ENCODE measurements at places on chromosomes 2 and 18.

- DNase-seq = no peak
Measured at GRCh38 chr2:70898363-70899240, 37.1 kb upstream of the ATP6V1B1 start.

DNA sequence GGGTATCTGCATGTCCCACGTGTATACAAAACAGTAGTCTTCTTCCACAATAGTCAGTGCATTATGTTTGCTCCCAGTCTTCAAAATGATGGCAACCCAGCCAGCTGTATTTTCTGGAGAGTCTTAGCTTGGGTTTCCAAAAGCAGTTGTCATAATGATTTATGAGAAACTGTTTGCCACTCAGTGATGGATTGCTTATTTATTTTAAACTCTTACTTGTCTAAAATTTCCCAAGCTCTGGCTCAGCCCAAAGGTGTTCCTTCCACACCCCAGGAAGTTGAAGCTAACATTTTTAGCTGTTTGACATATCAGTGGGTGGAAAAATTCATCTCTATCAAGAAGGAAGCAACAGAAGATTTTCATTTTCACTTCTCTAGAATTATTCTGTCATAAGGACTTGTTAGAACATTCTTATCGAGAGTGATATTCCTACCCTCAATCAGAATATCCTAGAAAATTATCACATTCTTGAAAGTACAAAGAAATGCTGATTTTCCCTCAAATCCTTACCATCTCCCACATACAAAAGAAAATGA lies 78.8 kb downstream of the ASAP2 start:
- no peak for DNase-seq

DNA sequence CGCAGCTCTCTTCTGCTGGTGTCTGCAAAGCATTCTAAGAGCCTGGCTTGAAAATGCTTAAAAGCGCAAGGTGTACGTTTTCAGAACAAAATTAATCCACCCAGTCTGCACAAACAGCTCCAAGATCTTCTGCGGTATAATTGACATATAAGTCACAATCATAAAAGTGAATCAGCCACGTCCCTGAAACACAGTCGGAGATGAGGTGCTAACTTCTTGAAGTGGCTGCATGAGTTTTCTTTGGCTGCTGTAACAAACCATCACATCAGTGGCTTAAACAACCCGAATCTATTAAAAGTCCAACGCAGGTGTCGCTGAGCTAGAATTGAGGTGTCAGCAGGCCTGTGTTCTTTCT lies 32.6 kb downstream of the ARL4C start:
- DNase-seq = no peak

DNA sequence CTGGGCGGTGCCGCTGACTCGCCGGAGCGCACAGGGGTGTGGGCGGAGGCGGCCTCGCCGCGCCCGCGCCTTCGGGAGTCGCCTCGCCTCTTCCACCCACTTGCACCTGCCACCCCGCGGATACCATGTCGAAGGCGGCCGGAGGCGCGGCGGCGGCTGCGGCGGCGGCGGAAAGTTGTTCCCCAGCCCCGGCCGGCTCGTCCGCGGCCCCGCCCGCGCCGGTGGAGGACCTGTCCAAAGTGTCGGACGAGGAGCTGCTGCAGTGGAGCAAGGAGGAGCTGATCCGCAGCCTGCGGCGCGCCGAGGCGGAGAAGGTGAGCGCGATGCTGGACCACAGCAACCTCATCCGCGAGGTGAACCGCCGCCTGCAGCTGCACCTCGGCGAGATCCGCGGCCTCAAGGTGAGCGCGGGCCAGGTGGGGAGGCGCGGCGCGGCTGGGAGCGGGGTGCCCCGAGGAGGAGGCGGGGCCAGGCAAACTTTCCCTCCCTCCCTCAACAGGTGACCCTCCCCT lies 766 bp downstream of the CCDC85A start:
- no peak for DNase-seq

GRCh38 chr2:217208867-217209266 lies 349.0 kb upstream of the TNP1 start:
- DNase-seq = no peak

- DNase-seq = no peak
Measured at GRCh38 chr2:240857039-240858008, 11.3 kb upstream of the AGXT start.

DNA sequence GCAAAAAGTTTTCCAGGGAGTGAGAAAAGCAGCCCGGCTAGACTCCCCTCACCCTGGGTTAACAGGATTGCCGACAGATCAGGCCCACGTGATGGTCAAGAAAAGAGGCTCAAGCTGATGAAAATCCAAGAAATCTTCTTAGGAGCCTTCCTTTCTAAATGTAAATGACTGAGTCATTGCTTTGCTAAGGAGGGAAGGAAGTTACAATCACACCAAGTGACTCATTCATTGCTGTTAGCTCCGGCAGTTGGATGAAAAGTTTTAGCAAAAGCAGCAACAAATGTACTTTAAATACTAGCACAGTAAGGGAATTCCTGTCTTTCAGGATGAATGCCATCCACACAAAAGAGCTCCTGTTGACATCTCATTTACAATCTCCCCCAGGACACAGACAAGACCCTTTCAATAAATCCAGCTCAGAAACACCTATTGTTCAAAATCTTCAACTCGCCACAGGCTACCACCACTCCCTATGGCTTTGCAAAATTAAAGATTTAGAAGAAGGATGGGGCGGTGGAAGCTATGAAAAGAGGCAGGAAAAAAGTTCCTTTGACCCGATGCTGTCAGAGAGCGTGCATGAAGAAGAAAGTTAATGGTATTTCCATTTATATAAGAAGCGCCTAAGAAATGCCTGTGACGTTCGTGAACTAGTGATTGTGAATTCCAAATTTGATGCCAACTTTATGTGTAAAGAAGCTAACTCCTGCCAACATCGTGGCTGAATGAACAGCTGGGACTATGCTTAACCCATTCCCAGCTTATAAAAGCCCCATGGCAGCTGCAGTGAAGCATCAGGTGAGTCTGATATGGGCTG lies 153.7 kb downstream of the TGIF1 start:
- DNase-seq = no peak

GRCh38 chr18:7870855-7871254 lies 303.7 kb downstream of the PTPRM start:
- no peak for DNase-seq

DNA sequence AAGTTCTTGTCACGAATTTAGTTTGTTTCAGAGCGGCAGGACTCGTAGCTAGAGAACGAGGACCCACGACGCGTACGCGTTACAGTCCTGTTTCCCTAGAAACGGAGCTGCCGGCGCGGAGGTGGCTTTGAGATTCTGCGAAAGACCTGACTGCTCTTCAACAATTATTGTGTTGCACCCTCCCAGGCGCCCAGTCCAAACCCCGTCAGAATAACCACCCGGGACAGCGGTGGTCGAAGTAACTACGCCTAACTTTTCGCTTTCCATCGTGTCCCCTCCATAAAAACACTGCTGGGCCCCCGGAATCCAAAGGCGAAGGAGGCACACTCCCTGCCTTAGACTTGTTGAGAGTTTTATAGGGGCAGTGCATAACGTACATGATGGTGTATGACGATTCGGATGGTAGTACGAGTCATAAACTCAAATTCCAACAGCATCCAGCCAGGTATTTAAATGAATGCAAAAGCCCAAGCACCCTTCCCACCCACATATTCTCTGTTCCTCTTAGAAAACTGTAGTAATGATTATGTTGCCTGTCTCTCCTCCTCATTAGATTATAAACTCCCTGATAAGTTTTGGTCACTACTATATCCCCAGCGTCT lies 651 bp upstream of the STAM2 start:
- no peak for DNase-seq

GRCh38 chr18:79614211-79614955 lies 65.2 kb upstream of the CTDP1 start:
- no peak for DNase-seq

DNA sequence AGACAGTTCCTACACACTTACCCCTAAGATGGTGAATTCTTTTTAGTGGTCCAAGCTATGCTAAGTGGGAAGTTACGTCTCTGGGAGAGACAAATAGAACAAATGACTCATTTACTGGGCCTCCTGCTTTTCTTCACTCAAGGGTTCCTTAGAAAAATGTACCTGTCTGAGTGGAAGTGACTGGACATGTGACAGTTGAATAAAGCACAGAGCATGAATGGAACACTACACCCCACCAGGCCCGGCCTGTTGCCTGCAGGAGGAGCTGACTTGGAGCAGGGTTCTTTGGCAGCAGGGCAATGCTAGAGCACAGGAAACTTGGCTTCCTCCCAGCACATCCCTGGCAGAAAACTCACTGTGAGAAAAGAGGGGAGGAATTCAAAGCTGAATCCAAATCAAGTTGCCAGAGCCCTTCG lies 451.0 kb upstream of the SETBP1 start:
- no peak for DNase-seq

DNA sequence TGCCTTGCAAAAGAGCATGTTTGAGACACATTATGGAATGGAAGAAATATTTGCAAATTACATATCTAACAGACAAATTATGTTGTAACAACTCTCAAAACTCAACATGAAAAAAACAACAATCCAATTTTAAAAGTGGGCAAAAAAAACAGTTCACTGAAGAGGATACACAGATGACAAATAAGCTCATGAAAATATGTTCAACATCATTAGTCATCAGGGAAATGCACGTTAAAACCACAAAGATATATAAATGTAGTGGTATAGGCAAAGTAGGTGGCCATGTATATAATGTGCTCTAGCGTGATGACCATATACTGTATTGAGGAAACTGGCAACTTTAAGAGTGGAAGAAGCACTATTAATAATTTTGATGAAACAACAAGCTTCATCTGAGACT lies 220.1 kb downstream of the IRS1 start:
- no peak for DNase-seq

- DNase-seq = no peak
Measured at GRCh38 chr18:47050468-47050867, 15.0 kb upstream of the ELOA2 start.

DNA sequence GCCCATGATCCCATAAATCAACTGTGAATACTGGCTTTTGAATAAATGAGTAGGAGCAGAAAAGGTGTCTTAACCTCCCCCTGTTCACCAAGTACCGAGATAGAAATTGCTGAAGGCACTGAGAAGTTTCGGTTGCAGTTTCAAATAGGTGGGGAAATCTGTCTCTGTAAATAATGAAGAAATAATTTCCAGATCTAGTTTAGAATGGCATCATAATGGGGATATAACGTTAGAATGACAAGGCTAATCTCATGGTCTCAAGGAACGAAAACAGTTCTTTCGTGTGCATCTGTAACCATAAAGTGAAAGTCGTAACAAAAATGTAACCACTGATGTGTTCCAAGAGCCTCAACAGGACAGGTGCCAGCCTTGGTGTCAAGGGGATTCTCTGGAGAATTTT lies 49.9 kb upstream of the TMEM18 start:
- no peak for DNase-seq

DNA sequence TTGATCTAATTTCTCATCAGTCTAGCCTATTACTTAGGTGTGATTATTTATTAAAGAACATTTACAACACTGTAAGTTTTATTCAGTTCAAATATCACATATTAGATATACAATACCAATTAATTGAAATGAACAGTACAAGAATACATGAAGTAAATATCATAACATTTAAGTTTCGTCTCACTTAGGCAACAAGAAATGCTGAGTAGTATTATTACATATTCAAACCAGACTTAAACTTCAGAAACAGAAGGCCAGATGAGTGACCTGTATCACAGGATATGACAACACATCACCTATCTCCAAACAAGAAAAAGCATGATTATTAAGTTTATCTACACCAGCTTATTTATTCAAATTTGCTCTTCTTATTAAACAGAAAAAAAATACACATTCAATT lies 48.9 kb downstream of the LONRF2 start:
- no peak for DNase-seq
